Mesothelial cell of epicardium (in vitro differentiated cells): ENCODE measurements at places on chromosomes 5 and 9.

- H3K27me3 ChIP-seq = peaks cover 18% of the 10 kb centered on the region
- H3K4me3 ChIP-seq = no peak overlapping the region
- H3K36me3 ChIP-seq = no peaks in the 10 kb centered on the region
These were observed 79.8 kb downstream of the CFAP95 start for GRCh38 chr9:69900406-69900805.

GRCh38 chr5:93782978-93783377 is 41.6 kb upstream of the POU5F2 start:
- no peaks in the 10 kb centered on the region for H3K27me3 ChIP-seq
- no peak for DNase-seq
- H3K4me3 ChIP-seq = no peak overlapping the region
- peaks cover 4% of the 10 kb centered on the region for H3K4me1 ChIP-seq
- peaks cover 10% of the 10 kb centered on the region for H3K36me3 ChIP-seq

- H3K4me1 ChIP-seq = peaks cover 51% of the 10 kb centered on the region
- H3K4me3 ChIP-seq = peak overlapping the region; percentile 86
- DNase-seq = peak; percentile 57
- H3K27ac ChIP-seq = peak overlapping the region; percentile 89
- no peaks in the 10 kb centered on the region for H3K27me3 ChIP-seq
These were observed 1.1 kb downstream of the LARP1 start for GRCh38 chr5:154756009-154756867.

- no peak overlapping the region for H3K4me3 ChIP-seq
- peaks cover 32% of the 10 kb centered on the region for H3K27me3 ChIP-seq
- H3K27ac ChIP-seq = no peak overlapping the region
These were observed 56.8 kb upstream of the OLFM1 start for GRCh38 chr9:135030566-135031226.

GRCh38 chr9:683509-684021 is 157.9 kb upstream of the DMRT1 start:
- H3K27ac ChIP-seq = peak overlapping the region; percentile 95
- peak overlapping the region; percentile 54 for H3K4me3 ChIP-seq

DNA sequence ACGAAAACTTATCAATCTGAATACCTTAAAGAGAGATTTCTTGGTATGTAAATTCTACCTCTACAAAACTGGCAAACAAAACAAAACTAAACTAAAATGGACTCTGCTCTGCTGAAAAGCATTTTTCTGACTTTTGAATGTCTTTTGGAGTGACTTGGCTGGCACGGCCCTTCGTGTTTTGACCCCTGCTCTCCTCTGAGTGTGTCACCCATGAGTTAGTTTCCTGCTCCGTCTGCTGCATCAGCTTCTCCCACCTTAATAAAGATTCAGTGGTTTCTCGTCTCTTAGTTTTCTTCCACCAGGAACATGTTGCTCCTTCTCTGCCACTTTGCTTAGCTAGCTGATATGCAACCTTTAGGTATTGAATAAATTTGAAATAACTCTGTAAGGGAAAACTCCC is 1084.0 kb upstream of the CDH18 start:
- no peaks in the 10 kb centered on the region for H3K36me3 ChIP-seq
- no peaks in the 10 kb centered on the region for H3K27me3 ChIP-seq
- DNase-seq = no peak
- H3K4me1 ChIP-seq = no peaks in the 10 kb centered on the region
- no peak overlapping the region for H3K4me3 ChIP-seq
- no peak overlapping the region for H3K27ac ChIP-seq

DNA sequence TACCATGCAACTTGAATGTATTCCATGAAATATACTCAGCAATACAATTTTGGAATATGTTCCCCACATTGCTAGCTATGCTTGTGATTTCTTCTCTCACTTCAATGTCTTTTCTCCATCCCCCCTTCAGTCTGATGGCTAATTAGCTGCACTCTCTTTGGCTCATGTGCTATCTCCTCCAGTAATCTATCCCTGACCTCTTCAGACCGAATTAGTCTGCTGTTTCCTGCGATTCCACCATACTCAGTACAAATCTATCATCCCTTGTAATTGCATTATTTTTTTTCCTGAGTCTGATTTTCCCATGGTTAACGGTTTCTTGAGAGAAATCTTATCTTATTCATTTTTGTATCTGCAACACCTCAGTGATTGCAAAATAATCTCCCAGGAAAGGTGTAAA is 360.7 kb upstream of the CDH10 start:
- no peak overlapping the region for H3K27ac ChIP-seq
- no peaks in the 10 kb centered on the region for H3K27me3 ChIP-seq
- H3K4me3 ChIP-seq = no peak overlapping the region
- DNase-seq = no peak
- H3K36me3 ChIP-seq = no peaks in the 10 kb centered on the region

- no peak overlapping the region for H3K27ac ChIP-seq
- H3K4me1 ChIP-seq = peaks cover 6% of the 10 kb centered on the region
- no peak overlapping the region for H3K4me3 ChIP-seq
- no peaks in the 10 kb centered on the region for H3K36me3 ChIP-seq
These were observed 97.8 kb downstream of the TSSK1B start for GRCh38 chr5:113336975-113337374.

- H3K27me3 ChIP-seq = no peaks in the 10 kb centered on the region
- H3K27ac ChIP-seq = peak overlapping the region; percentile 95
- H3K36me3 ChIP-seq = peaks cover 16% of the 10 kb centered on the region
- peaks cover 33% of the 10 kb centered on the region for H3K4me1 ChIP-seq
- DNase-seq = no peak
- peak overlapping the region; percentile 89 for H3K4me3 ChIP-seq
These were observed 491 bp upstream of the CTSL start for GRCh38 chr9:87725356-87725899.

- no peak for DNase-seq
- H3K4me1 ChIP-seq = peaks cover 23% of the 10 kb centered on the region
- H3K27ac ChIP-seq = no peak overlapping the region
- H3K4me3 ChIP-seq = no peak overlapping the region
These were observed 463.2 kb downstream of the MAT2B start for GRCh38 chr5:163968651-163969050.

- H3K4me3 ChIP-seq = no peak overlapping the region
- H3K27ac ChIP-seq = no peak overlapping the region
- no peaks in the 10 kb centered on the region for H3K36me3 ChIP-seq
- peaks cover 6% of the 10 kb centered on the region for H3K27me3 ChIP-seq
These were observed 221.1 kb upstream of the RORB start for GRCh38 chr9:74275872-74276508.

DNA sequence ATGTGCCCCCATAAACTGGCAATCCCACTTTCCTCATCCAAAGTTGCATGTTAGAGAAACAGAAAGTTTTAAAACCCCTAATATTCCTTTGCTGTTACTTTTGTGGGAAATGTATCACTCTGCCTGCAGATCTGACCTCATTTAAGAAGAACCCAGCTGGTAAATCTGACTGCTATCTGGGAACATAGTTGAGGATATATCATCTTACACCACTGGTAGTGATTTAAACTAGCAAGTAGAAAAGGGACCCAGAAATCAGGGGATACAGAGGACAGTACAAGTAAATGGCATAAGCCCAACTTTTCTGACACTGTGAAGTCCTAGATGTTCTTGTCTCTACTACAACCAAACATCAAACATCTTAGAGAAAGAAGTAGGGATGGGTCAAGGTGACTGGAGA is 1060.5 kb upstream of the DMAC1 start:
- peaks cover 55% of the 10 kb centered on the region for H3K4me1 ChIP-seq
- H3K27me3 ChIP-seq = peaks cover 13% of the 10 kb centered on the region
- no peak overlapping the region for H3K27ac ChIP-seq

GRCh38 chr5:84535281-84535680 is 150.6 kb upstream of the EDIL3 start:
- H3K4me3 ChIP-seq = no peak overlapping the region
- no peaks in the 10 kb centered on the region for H3K4me1 ChIP-seq
- DNase-seq = no peak
- H3K27ac ChIP-seq = no peak overlapping the region
- peaks cover 5% of the 10 kb centered on the region for H3K36me3 ChIP-seq
- H3K27me3 ChIP-seq = no peaks in the 10 kb centered on the region

DNA sequence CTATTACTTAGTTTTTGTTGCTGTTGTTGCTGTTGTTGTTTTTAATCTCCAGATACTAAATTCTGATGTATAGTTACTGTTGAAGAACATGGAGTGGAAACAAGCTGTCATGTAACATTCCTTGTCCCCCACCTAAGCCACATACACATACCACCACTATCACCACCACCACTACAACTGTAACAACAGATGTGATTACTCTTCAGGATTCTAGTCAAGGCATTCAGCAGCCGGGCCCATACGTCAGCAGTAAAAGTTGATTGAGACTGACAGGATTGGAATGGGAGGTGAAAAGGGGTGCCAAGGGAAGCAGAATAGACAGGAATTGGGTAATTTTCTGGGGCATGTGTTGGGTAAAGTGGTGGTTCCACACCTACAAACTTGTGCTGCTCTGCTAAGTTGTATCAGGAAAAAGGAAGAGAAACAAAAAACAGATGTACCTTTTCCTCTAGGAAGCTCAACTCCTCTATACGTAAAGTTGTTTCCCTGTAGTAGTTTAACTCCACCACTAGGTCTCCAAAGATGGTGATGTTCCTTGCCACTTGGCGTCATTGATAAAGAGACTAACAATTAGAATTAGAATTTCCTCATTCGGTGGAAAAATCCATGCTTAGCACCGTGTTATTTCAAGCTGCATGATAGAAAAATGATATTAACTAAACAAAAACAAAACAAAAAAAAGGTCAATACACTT is 138.6 kb downstream of the ARRDC3 start:
- H3K27me3 ChIP-seq = no peaks in the 10 kb centered on the region
- no peak overlapping the region for H3K4me3 ChIP-seq
- peaks cover 4% of the 10 kb centered on the region for H3K36me3 ChIP-seq
- H3K27ac ChIP-seq = no peak overlapping the region
- no peaks in the 10 kb centered on the region for H3K4me1 ChIP-seq

- no peaks in the 10 kb centered on the region for H3K36me3 ChIP-seq
- H3K27ac ChIP-seq = no peak overlapping the region
- DNase-seq = no peak
- no peak overlapping the region for H3K4me3 ChIP-seq
These were observed 49.4 kb downstream of the ASTN2 start for GRCh38 chr9:117365438-117365837.

DNA sequence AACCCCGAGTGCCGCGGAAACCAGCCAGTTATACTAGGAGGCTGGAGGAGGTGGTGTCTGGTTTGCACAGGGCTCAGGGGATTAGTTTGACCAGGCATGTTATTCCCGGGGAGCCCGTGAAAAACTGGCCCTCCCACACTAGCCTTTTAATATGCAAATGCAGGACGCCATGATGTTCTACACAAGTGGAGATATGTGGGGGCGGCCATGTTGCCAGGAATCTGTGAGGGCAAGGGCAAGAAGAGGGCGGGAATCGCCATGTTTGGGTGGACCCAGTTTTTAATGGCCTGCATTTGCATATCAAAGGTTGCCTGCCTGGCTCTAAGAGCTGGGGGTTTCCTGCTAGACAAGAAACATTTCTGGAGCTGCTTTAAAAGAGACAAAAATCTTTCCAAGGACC is 940.7 kb downstream of the CDH18 start:
- DNase-seq = no peak
- H3K27ac ChIP-seq = no peak overlapping the region
- no peaks in the 10 kb centered on the region for H3K36me3 ChIP-seq
- H3K27me3 ChIP-seq = no peaks in the 10 kb centered on the region
- peaks cover 7% of the 10 kb centered on the region for H3K4me1 ChIP-seq

DNA sequence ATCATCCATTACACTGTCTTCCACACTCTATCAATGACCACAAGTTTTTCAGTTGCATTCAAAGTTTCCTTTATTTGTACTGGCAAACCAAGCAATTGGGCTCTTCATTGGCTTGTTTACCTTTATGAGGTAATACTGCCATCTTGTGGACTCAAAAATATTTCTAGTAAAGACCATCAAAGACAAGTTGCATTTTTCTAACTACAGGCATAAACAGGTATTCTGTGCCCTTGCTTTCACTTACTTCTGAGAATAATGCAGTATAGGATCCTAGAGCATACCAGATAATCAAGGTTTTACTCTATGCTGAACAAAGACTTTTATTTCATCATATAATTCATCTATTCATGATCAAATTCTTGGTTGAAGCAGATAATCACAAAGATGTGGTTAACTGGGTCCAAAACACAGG is 173.7 kb upstream of the POU5F2 start:
- H3K27me3 ChIP-seq = no peaks in the 10 kb centered on the region
- H3K36me3 ChIP-seq = peaks cover 1% of the 10 kb centered on the region
- H3K4me1 ChIP-seq = no peaks in the 10 kb centered on the region
- DNase-seq = no peak

DNA sequence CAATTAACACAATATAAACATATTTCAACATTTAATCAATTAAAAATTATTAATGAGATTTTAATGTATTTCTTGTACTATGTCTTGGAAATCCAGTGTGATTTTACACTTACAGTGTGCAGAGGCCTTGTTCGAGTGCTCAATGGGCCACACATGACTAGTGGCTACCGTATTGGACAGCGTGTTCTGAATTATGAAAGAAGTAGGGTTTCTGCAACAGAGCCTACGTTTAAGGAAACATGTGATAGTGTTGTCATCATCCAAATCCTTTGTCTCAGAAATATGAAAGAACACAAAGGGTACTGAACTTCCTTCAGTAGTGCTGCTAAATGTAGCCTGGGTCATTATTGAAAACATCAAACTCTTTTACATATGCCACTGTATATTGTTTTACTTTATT is 29.5 kb downstream of the NPR3 start:
- peaks cover 38% of the 10 kb centered on the region for H3K27me3 ChIP-seq
- DNase-seq = no peak
- no peak overlapping the region for H3K27ac ChIP-seq
- no peaks in the 10 kb centered on the region for H3K36me3 ChIP-seq
- no peak overlapping the region for H3K4me3 ChIP-seq

DNA sequence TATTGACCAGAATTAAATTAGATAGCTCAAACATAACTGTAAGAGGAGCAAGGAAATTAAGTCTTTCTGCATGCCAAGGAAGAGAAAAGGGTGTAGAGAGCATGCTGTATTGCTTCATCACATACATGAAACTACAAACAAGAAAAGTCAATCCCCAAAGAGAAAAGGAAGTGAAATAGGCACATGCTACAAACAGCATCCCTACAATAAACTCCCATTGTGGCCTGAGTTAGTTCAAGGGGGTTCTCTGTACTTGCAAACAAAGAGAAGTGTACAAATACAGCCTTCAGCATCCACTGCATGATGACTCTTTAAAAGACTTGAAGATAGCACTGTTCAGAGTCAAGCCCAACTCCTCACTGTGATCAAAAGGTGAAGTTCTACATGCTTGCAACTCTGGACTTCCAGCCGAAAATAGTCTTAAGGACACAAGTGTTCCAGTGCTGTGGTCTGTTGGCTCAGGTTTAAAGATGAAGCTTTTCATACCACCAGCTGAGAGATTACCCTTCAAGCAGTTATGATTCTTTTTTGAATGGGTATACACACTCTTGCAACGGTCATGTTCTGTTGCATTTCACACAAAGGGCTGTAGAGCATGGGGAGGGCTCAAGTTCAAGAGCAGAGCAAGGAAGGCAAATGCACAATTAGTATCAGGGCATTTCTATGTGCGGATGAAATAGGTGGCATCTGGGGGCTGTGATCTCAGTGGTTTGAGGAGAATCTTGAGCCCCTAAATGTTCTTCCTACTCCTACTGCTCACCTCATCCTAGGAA is 534.5 kb downstream of the EBF1 start:
- H3K4me3 ChIP-seq = no peak overlapping the region
- no peak for DNase-seq
- H3K36me3 ChIP-seq = no peaks in the 10 kb centered on the region
- no peak overlapping the region for H3K27ac ChIP-seq
- H3K27me3 ChIP-seq = peaks cover 15% of the 10 kb centered on the region
